Activated naive CD4-positive, alpha-beta T cell (primary cell): ENCODE measurements at places on chromosomes 6 and 20.

DNA sequence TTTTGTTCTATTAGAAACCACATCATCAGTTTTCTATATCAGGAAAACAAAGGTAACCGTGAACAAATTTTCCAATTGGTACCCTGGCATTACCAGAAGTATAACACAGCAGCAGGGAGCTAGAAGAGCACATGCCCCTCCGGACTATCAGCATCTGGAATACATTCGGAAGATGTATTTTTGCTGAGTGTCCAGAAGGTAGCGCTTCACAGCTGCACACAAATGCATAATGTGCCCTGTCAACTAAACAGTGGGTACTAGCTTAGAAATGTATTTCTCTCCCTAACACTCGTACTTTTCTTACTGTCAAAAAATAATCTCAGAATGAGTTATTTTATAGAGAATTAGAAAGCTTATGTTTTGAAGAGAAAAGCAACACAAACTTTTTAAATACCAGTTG, 77.6 kb downstream of the HUS1B start:
- DNase-seq: no peak

- DNase-seq: no peak
These were observed 116.3 kb downstream of the ANKRD60 start for GRCh38 chr20:58112017-58112781.

- no peak for DNase-seq
These were observed 99.5 kb downstream of the FOXC1 start for GRCh38 chr6:1709234-1709641.

- DNase-seq: no peak
These were observed 137.7 kb upstream of the HDDC2 start for GRCh38 chr6:125439512-125439911.

- DNase-seq: no peak
These were observed 276.4 kb downstream of the PRL start for GRCh38 chr6:22020299-22021003.

DNA sequence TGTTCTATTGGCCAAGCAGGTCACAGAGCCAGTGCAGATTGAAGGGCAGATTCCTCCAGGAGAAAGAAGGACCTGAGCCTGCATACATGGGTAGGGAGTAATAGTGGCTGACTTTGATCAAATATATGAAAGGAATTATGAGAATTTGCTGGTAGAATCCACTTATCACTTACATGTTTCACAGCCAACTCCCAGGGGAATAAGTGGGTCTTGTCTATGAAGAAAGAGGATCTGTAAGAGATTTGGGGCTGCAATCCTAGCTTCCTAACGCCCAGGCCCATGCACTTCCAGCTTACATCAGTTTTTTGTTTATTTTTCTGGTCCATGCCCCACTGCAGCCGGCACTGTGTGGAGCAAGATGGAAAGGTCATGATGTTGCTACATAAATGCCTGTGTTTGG, 107.9 kb upstream of the SYNDIG1 start:
- no peak for DNase-seq

- no peak for DNase-seq
These were observed 108.5 kb upstream of the NHSL1 start for GRCh38 chr6:138607478-138608433.

DNA sequence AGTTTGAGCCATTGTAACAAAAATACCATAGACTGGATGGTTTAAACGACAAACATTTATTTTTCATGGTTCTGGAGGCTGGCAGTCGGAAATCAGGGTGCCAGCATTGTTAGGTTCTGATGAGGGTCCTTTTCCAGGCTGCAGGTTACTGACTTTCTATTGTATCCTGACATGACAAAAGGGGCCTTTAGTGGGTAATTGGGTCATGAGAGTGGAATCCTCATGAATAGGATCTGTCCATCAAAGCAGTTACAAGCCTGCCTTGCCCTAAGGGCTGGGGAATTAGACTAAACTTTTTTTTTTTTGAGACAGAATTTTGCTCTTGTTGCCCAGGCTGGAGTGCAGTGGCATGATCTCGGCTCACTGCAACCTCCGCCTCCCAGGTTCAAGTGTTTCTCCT, 347.9 kb upstream of the TSHZ2 start:
- no peak for DNase-seq

GRCh38 chr6:52496631-52497030, 76.5 kb downstream of the EFHC1 start:
- no peak for DNase-seq

DNA sequence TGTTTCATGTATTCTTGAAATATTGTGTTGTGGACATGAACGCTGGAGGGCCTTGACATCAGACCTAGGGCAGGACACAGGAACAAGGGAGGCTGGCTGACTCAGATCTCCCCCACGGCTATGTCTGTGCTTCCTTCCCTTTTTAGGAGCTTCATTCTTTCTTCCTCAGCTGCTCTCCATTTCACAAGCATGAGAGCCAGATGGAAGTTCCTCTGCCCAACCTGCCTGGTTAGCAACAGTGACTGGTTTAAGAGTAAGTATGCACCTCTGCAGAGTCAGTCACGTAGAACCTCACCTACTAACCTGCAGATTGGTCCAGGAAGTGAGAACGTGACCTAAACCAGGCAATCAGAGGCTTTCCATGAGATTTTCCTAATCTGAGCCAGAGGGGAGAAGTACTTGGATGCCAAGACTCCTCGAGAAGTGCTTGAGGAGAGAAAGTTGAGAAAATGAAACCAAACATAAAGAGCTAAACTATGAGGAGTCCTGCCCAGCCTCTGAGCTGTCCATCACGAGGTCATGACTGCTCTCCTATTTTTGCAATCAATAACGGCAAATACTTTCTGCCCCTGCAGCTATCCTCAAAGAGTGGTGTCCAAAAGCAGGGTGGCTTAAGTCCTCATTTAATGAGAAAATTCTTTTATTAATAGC, 465.2 kb upstream of the CITED2 start:
- no peak for DNase-seq

DNA sequence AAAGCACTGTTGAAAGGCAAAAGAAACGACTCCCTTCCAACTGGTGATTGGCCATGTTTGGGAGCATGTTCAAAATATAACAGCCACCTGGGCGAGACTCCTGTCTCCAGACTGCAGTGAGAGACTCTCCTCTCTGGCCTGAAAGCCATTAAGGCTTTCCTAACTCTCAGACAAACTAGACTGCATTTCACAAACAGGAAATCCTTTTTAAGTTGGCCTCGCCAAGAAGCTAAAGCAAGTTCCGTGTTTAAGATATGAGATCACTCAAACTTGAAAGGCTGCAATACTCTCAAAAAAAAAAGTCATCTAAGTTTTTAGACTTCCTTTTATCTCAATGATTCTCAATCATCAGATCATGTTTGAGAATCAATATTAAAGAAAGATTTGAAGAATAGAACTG, 117.0 kb downstream of the TFAP2A start:
- DNase-seq: no peak

DNA sequence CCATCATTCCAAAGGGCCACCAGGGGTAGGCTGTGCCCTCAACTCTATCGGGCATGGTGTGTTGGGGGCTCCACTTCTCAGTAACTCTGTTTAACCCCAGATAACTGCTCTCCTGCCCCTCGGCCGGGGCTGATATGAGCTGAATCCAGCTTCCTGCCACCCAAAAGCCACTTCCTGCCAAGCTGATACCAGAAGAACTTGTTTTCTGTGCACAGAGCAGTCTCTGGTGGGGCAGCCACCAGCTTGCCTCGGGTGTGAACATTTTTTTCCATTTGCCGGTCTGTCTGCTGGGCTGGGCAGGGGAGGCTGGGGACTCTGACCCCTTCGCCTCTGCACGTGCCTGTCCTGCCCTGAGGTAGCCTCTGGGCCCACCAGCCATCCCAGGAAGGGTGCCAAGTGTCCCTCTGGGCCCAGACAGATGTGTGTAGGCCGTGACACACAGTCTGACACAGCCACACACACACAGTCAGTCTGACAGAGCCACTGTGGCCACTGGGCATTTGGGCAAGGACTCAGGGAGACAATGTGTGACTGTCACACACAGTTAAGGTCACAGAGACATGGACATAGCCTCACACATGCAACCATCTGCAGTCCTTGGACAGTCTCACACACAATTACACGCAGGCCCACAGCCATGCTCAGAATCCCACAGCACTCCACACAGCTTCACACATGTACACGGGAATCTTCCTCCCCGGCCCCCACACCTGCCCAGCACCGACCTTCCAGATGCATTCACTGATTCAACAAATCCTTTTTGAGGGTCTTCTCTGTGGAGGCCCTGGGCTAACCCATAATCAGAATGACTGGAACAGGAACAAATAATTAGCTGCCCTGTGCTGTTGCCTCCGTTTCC, 45.1 kb downstream of the NOL4L start:
- peak; percentile 52 for DNase-seq

DNA sequence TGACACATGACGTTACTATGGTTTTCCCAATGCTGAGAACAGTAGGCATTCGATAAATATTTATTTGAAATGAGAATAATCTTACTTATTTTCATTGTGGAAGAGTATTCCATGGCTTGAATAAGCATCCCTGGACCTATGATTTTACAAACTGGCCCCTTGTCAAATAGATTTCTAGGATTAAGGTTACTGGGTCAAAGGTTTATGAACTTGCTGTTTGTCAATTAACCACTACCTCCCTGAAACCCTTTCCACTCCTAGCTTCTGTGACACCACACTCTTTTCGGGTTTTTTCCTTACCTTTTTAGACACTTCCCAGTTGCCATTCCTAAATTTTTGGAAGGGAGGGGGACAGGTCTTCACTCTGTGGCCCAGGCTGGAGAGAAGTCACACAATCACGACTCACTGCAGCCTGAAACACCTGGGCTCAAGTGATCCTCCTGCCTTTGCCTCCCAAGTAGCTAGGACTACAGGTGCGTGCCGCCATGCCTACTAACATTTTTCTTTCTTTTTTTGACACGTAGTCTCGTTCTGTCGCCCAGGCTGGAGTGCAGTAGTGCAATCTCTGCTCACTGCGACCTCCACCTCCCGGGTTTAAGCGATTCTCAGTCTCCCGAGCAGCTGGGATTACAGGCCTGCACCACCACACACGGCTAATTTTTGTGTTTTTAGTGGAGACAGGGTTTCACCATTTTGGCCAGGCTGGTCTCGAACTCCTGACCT, 5.1 kb upstream of the SRSF6 start:
- DNase-seq: no peak

DNA sequence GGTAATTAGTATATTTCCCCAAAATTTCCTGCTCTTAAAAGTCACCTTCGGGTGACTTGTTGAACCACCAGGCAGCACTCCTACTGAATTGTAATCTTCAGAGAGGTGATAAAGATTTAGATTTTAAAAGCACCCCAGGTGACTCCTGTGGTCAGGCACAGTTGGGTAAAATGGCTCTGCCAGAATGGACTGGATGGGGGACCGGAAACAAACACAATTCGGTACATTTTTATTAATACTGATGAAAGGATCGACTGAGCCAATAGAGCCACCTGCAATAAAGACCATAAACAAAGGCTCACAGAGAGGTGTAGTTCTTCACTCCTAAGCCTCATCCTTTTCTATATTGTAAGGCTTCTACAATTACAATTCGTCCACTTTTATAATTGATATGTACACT, 19.6 kb upstream of the FAM83C start:
- no peak for DNase-seq

- DNase-seq: no peak
These were observed 92.9 kb upstream of the SHLD1 start for GRCh38 chr20:5657190-5657875.

GRCh38 chr6:161354956-161355355, 81.1 kb upstream of the AGPAT4 start:
- no peak for DNase-seq

DNA sequence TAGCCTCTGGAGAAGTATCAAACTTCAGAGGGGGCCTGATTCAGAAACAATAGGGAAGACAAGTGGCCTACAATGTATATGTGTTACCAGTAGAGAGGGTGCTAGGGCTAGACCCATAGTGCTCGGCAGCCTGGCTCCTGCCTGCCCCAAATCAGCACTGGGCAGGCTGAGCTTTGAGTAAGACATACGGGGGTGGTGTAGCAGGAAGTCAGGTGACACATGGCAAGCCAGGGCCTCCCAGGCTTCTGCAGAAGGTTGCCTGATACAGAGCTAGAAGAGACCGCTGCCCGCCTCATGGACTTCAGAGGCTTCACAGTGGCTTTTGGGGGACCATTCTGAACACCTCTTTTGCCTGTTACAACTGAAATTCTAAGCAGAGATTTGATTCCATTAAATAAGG, 43.4 kb downstream of the RALY start:
- DNase-seq: no peak

DNA sequence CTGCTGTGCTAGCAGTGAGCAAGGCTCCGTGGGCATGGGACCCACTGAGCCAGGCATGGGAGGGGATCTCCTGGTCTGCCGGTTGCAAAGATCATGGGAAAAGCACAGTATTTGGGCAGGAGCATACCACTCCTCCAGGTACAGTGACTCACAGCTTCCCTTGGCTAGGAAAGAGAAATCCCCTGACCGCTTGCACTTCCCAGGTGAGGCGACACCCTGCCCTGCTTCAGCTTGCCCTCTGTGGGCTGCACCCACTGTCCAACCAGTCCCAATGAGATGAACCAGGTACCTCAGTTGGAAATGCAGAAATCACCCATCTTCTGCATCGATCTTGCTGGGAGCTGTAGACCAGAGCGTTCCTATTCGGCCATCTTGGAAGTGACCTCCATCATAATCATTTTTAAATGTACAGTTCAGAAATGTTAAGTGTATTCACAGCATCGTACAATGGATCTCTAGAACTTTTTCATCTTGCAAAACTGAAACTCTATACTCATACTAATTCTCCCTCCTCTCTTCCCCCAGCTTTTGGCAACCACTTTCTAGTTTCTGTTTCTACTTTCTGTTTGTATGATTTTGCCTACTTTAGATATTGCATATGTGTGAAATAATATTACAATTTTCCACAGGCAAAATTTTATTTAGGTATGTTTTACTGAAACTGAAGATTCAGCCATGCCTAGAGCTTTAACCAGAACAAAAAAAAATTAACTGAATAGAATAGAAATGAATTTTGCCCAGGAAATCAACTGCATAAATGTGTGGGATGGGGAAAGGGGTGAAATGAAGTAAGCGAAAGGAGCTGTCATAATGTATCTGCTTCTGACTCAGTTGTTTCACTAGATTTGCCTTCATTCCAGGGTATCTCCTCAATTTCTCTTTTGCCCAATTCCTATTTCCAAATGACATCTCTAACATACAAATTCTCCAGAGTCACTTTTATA, 100.0 kb downstream of the RWDD2A start:
- DNase-seq: no peak

- DNase-seq: no peak
These were observed 48.6 kb downstream of the ABHD12 start for GRCh38 chr20:25341716-25342680.

DNA sequence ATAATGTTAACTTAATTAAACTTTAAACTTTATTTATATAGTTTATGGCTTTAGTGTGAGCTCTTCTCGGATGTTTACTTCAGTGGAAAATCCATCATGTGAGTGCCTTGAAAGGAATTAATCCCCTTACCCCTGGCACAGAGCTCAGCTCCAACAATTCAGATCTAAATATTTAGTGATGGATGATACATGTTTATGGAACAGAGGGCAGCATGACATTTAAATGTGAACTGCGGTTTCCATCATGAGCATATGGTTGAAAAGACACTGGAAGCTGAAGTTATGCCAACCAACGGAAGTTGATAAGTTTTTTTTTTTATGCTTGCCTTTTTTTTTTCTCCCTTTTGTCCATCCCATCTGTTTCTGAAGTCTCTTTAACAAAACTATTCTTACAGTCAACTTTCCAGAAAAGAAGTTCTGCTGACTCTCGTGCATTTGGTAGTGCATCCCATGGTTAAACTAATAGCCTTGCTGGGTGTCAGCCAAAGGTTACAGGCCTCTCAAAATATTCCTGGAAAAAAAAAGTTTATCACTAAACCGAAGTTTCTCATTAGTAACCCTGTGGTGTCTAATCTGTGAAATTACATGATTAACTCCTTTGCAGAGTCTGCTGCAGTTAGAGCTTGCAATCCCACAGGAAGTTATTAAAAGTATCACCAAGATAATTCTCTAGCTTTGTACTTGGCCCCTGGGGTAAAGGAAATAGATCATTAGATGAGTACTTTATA, 243.9 kb upstream of the TCF21 start:
- no peak for DNase-seq
